Activated CD8-positive, alpha-beta memory T cell treated with anti-CD3 and anti-CD28 coated beads, Interleukin-2, amount 50 U/mL, for 48 hours (primary cell): ENCODE measurements at places on chromosomes 7 and 10.

DNA sequence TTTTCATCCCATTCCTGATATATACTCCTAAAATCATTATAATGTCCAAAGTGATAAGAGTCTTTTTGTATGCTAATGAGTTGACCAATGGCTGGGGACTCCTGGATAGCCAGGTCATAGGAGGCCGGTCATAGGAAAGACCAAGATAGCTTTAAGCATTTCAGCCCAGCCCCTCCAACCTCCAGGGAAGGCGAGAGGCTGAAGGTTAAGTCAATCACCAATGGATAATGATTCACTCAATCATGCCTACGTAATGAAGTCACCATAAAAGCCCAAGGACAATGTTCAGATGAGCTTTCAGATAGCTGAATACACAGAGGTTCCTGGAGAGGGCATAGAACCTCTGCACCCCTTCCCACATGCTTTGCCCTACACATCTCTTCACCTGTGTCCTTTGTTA, 75.7 kb downstream of the VWDE start:
- DNase-seq: no peak

DNA sequence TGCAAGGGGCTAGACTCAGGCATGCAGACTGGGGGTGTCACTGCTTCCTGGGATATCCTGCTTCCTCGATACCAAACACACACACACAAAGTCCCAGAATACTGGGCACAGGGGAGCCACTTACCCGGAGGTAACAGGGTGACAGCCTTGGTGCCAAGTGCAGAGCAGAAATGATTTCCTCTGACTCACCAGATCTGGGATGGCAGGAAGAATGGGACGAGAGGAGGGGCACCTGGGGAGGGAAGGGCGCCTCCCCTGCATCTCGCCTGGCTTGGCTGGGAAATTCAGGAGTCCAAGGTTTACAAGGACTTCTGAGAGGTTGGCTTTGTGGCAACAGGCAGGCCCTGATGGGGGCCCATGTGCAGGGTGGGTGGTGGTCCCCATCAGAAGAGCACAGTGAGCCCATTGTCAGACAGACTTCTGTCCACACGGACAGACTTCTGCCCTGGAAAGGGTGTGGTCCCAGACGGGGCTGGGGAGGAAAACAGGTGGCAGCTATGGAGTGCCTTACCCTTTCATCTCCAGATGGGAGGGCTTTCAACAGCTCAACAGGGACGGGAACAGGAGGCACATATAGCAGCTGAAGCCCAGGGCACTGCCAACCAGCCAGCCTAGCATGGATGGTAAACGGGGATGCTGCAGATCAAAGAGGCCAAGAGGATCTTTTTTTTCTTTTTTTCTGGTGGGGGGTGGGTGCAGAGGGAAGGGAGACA, 9.7 kb upstream of the CCL24 start:
- DNase-seq: no peak

- no peak for DNase-seq
Observed at GRCh38 chr10:8951440-8952089, 897.1 kb downstream of the GATA3 start.

DNA sequence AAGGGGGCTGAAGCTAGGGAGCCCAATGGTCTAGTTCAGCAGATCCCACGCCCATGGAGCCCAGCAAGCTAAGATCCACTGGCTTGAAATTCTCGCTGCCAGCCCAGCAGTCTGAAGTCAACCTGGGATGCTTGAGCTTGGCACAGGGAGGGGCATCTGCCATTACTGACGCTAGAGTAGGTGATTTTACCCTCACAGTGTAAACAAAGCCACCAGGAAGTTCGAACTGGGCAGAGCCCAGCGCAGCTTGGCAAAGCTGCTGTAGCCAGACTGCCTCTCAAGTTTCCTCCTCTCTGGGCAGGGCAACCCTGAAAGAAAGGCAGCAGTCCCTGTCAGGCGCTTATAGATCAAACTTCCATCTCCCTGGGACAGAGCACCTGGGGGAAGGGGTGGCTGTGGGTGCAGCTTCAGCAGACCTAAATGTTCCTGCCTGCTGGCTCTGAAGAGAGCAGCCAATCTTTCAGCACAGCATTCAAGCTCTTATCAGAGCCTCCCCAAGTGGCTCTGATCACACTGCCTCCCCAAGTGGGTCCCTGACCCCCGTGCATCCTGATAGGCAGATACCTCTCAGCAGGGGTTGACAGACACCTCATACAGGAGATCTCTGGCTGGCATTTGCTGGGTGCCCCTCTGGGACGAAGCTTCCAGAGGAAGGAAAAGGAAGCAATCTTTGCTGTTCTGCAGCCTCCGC, 167.8 kb downstream of the CCDC71L start:
- no peak for DNase-seq

GRCh38 chr7:138992052-138992531, 10.9 kb upstream of the KIAA1549 start:
- no peak for DNase-seq

- no peak for DNase-seq
Observed at GRCh38 chr7:7443806-7444350, 91.8 kb downstream of the COL28A1 start.

DNA sequence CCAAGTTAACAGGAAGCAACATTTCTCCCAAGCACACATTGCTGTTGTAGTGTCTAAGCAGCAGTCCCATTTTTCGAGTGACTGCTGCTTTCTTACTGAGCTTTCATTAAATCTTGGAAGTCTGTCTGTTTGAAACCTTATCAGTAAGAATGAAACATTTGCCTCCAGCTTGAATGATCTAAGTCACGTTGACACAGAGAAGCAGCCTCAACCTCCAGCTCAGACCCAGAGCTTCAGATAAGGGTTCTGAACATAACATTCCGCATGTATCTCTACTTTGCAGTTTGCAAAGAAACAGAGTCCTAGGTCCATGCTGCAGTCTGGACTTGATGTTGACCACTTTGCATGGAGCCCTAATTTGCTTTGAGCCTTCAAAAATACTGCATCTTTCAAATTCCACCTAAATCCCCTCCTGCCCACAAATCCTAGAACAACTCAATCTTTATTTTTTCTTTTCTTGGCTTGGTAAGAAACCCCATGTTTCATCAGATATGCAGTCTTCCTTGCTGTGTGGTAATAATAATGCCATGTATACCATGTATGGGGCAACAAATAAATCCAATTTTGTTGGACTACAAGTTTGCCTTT, 698.7 kb upstream of the IGFBP3 start:
- DNase-seq: no peak

- DNase-seq: no peak
Observed at GRCh38 chr7:69814421-69814962, 216.2 kb downstream of the AUTS2 start.

DNA sequence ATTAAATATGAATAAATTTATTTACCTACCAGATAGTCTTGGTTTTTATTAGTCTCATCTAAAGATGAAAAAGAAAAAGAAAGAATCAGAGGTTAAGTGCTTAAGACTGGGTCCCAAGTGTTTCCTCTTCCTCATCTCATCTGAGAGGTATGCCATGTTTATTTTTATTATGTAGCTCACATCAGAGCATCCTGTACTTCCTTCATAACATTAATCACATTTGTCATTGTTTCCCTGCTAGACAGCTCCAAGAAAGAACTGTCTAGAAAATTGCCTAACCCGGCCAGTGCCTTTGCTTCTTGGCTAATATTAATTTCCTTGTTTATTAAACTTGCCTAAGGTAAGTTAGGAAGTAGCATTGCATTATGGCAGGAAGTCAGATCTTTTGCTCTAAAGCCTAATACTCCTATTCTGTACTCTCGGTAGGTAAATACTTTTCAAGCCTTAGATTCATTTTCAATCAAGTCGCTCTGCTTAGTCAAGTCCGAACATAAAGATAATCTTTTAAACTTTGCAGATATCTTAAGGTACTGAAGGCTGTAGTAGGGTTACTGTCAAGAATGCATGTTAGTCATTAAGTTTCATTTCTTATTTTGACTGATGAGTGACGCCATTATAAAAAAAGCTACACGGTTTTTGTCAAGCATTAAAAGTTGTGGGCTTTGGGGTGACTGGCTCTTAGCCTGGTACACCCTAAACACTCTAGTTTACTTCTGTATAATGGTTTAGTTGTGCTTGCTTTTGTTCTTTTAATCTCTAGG, 47.4 kb downstream of the ZMYND11 start:
- no peak for DNase-seq

GRCh38 chr10:103584216-103585010, 90.9 kb downstream of the NEURL1 start:
- DNase-seq: peak; percentile 77

DNA sequence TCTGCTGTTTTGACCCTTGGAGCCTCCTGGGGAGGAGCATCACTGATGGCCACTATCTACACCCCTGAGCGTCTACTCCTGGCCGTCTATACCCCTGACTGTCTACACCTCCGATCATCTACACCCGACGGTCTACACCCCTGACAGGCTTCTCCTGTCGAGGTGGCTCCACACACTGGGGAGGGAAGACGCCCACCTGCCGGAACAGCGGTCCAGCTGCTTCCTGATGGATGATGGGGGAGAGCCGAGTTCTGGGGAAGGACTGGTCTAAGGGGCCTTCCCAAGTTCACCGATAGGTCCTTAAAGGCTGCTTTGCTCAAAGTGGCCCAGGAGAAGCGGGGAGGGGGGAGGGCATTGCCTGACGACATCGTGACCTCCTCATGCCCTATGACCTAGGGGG, 39.4 kb downstream of the GBX1 start:
- no peak for DNase-seq

- no peak for DNase-seq
Observed at GRCh38 chr10:61423178-61423577, 30.0 kb downstream of the TMEM26 start.

DNA sequence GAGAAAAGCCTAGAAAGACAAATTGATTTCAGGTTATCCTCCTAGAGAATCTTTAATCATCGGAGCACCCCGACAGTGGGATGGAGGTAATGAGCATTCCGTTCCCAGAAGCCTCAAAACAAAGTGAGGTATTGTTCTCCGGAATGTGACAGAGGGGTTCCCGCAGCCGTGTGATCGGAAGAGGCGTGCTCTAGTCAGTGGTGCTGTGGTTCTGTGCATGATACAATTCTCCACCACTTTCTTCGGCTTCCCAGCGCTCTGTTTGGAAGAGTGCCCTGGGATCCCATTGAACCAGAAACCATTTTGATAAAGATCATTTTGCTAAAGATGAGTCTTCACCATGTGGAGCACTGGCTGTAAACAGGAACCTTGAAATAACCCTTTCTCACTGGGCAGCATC, 434.6 kb downstream of the PAXIP1 start:
- DNase-seq: no peak
